ENCODE measurements at places on chromosomes 5 and 9. TPM values are rescaled to one million over a fixed set of nuclear protein-coding genes. Genes with fewer than 3 reads are reported as not detected.

Gene IFNK
- not detected for total RNA-seq

Gene ADAMTSL2
- 0.44 TPM for total RNA-seq

Gene EIF4E1B
- not detected for total RNA-seq

Gene OR1Q1
- total RNA-seq, result 1.5 TPM

Gene SLC25A48
- total RNA-seq, result not detected

Gene PRRX2
- not detected for total RNA-seq

Gene CAST
- total RNA-seq, result 115 TPM

- no peak overlapping the region for H3K27ac ChIP-seq
- H3K4me3 ChIP-seq, result no peak overlapping the region
- H3K4me1 ChIP-seq, result no peaks in the 10 kb centered on the region
- no peaks in the 10 kb centered on the region for H3K36me3 ChIP-seq
- no peaks in the 10 kb centered on the region for H3K27me3 ChIP-seq
Observed at GRCh38 chr5:68953875-68954617, 139.8 kb upstream of the SLC30A5 start.

DNA sequence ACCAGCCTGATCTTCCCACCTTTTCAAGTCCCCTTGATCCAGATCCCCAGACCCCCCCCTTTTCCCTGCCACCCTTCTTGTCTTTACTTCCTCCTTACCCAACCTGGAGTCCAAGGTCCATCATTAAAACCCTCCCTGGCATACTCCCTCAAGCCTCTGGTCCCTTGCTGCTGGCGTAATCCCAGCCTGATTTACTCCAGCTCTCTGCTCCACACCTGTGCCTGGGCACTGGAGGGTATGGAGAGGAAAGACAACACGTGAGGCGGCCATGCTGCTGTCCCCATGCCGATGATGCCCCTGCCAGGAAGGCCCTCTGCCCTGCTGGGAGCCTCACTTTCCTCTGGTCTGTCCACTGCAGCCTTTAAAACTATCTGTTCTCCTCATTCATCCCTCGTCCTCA is 5.1 kb downstream of the B4GALT7 start:
- H3K36me3 ChIP-seq, result no peaks in the 10 kb centered on the region
- no peak for DNase-seq
- H3K4me3 ChIP-seq, result no peak overlapping the region
- no peaks in the 10 kb centered on the region for H3K27me3 ChIP-seq
- H3K27ac ChIP-seq, result no peak overlapping the region

DNA sequence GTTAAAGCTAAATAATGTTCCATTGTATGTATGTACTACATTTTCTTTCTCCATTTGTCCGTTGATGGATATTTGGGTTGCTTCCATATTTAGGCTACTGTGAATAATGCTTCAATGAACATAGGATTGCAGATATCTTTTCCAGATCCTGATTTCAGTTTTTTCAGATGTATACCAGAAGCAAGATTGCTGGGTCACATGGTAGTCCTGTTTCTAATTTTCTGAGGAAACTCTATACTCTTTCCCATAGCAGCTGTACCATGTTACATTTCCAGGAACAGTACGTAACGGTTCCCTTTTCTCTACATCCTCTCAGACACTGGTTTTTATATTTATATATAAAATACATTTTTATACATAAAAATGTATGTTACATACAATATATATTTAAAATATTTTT is 121.8 kb downstream of the GCNT1 start:
- H3K27me3 ChIP-seq, result no peaks in the 10 kb centered on the region
- peaks cover 33% of the 10 kb centered on the region for H3K4me1 ChIP-seq
- DNase-seq, result no peak
- no peak overlapping the region for H3K4me3 ChIP-seq
- no peak overlapping the region for H3K27ac ChIP-seq
- H3K36me3 ChIP-seq, result no peaks in the 10 kb centered on the region

GRCh38 chr5:98775246-98776065 is 2.0 kb downstream of the RGMB start:
- no peak for DNase-seq
- H3K4me1 ChIP-seq, result peaks cover 60% of the 10 kb centered on the region
- H3K4me3 ChIP-seq, result peak overlapping the region; percentile 99
- peaks cover 5% of the 10 kb centered on the region for H3K36me3 ChIP-seq
- no peaks in the 10 kb centered on the region for H3K27me3 ChIP-seq
- H3K27ac ChIP-seq, result peak overlapping the region; percentile 98

DNA sequence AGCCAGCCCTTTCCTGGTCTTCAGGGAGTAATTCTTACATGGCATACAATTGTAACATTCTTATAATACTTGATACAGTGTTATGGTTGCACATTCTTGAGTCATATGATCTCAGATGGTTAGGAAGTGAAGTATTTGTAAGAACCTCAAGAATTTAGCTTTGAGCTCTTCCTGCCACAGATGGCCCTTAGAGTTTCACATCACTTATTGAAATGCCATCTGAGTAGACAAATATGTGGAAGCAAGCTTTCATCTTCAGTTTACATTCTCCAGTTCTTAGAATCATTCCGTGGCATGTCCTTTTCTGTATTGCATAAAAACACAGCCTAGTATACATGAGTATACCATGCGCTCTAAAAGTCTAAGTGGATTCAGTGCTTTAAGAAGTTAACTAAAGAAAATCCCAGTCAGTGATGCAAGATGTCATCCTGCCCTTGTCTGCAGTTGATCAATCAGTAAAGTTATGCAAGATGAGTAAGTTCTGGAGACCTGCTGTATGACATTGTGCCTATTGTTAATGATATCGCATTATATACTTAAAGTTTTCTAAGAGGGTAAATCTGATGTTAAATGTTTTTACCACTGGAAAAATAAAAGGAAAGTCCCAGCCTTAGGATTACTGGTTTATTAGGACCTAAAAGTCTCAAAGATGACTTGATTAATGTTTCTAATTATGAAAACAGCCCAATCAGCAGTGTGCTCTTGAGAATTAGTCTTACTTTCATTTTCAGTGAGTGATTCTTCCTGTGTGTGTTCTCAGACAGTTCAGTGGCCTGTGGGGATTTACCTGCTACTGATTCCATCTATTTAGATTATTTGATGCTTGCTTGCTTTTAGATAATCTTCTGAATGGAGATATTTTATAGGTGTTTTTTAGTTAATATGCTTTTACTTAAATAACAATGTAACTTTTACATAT is 29.4 kb downstream of the RHOBTB3 start:
- no peaks in the 10 kb centered on the region for H3K36me3 ChIP-seq
- no peaks in the 10 kb centered on the region for H3K27me3 ChIP-seq
- no peak for DNase-seq
- peak overlapping the region; percentile 82 for H3K4me3 ChIP-seq
- H3K4me1 ChIP-seq, result peaks cover 43% of the 10 kb centered on the region

GRCh38 chr5:83388608-83389007 is 82.9 kb upstream of the VCAN start:
- DNase-seq, result no peak
- no peak overlapping the region for H3K4me3 ChIP-seq
- no peaks in the 10 kb centered on the region for H3K36me3 ChIP-seq

- peaks cover 12% of the 10 kb centered on the region for H3K27me3 ChIP-seq
- no peak overlapping the region for H3K4me3 ChIP-seq
- H3K4me1 ChIP-seq, result peaks cover 11% of the 10 kb centered on the region
- no peak overlapping the region for H3K27ac ChIP-seq
- H3K36me3 ChIP-seq, result no peaks in the 10 kb centered on the region
Observed at GRCh38 chr5:10567121-10567591, 3.3 kb downstream of the ANKRD33B start.

GRCh38 chr9:4192450-4192849 is 107.4 kb downstream of the GLIS3 start:
- H3K4me3 ChIP-seq, result no peak overlapping the region
- DNase-seq, result no peak
- H3K27ac ChIP-seq, result no peak overlapping the region
- H3K27me3 ChIP-seq, result no peaks in the 10 kb centered on the region
- no peaks in the 10 kb centered on the region for H3K4me1 ChIP-seq

- no peak for DNase-seq
- H3K36me3 ChIP-seq, result no peaks in the 10 kb centered on the region
- H3K27me3 ChIP-seq, result no peaks in the 10 kb centered on the region
- no peak overlapping the region for H3K4me3 ChIP-seq
- no peaks in the 10 kb centered on the region for H3K4me1 ChIP-seq
Observed at GRCh38 chr5:20678814-20679298, 690.9 kb upstream of the CDH18 start.

- no peak overlapping the region for H3K27ac ChIP-seq
- H3K4me3 ChIP-seq, result no peak overlapping the region
- no peaks in the 10 kb centered on the region for H3K36me3 ChIP-seq
Observed at GRCh38 chr9:107841076-107841475, 351.5 kb upstream of the KLF4 start.
